ENCODE measurements at places on chromosomes 3 and 15.
A peak's percentile ranks its signal among the peaks of the same experiment; 100 is the strongest.

- DNase-seq = no peak
Measured at GRCh38 chr15:68601206-68602197, 22.7 kb downstream of the CORO2B start.

- DNase-seq = peak; percentile 17
Measured at GRCh38 chr15:45179221-45179985, 8.4 kb downstream of the SHF start.

GRCh38 chr3:126682009-126682408 lies 22.0 kb upstream of the CHCHD6 start:
- DNase-seq = no peak

- no peak for DNase-seq
Measured at GRCh38 chr3:103170651-103171050, 735.8 kb downstream of the ZPLD1 start.

DNA sequence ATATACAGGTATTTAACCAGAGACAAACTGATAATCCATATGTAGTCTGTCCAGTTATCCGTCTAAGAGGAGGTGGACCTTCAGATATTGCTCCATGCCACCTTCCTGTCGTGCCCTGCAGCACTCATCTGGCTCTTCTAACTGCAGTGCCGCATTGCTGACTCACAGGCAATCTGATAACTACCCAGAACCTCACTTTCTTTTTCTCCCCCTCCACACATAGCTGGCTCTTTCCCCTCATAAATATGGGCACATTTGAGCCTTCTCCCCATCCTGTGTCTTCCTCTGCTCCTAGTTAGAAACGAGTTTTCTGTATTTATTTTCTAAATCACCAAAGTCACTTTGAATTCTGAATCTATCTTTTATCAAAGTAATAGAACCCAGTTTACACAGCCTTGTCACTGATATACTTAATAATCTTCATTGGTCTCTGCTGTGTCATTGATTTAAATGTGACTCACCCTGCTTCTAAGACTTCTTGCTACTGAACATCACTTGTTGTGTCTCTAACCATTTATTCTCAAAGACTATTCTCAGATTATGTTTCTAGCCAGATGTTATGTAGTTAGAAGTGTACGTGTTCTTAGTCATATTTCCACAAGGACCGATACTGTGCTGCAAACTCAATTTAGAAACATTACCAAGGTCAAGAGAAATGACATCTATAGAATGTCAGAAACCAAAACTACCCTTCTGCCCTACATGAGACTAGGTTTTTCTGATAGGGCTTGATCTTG lies 17.4 kb upstream of the KCNMB2 start:
- no peak for DNase-seq

- no peak for DNase-seq
Measured at GRCh38 chr15:23596736-23597135, 31.3 kb downstream of the MKRN3 start.

DNA sequence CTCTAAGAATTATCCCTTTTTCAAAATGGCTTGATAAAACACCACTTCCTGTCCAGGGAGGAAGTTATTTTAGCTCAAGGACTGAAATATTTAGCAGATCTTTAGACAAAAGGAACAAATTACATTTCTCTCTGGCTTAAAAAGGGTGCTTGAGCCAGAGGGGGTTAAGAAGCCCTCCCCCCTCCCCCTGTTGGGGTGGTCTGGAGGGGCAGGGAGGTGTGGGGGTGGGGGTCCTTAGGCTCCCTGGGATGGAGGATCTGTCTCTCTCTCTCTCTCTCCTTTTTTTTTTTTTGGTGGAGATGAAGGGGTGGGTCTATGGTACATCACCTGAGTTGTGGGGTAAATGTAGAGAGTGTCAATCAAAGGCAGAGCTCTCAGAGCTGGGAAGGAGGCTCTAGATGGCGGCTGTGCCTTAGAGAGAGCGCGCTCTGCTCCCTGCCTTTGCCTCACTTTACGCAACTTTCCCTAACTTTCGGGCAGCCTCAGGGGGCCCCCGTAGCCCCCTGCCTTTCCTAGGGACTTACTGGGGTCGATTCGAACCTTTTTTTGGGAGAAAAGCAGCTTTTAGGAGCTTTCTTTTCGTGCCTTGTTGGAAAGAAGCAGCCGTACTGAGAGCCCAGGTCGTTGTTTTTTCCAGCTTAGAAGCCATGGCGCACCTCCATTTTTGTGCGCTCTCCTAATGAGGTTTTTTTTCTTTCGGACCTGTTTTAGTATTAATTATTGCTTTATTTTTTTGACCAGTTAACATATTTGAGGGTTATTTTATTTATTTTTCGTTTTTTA lies at the start of gene CHD2:
Gene CHD2 (plus strand): TSS at position 377 of the 783 bp plus-strand sequence. CDS start 914 bp downstream, outside the sequence.
- DNase-seq = peak; percentile 71
